Peyer's patch (tissue), 4 donors: ENCODE measurements at places on chromosomes 5 and 9. TPM values are rescaled to one million over a fixed set of nuclear protein-coding genes. Genes with fewer than 3 reads are reported as not detected.

The CTSV gene
- 1.9 TPM for total RNA-seq

The OBP2B gene
- total RNA-seq: not detected

The FAM78A gene
- 3.2 TPM for total RNA-seq

The CMYA5 gene
- 1.9 TPM for total RNA-seq

The PDZD2 gene
- 2.8 TPM for total RNA-seq

The RNF183 gene
- not detected for total RNA-seq

The RHOBTB3 gene
- total RNA-seq: 95.7 TPM

The ICE1 gene
- 21.8 TPM for total RNA-seq

GRCh38 chr5:27491047-27491446, 452.7 kb upstream of the CDH9 start:
- DNase-seq: no peak

GRCh38 chr5:154273028-154273617, 82.6 kb downstream of the GALNT10 start:
- DNase-seq: no peak

DNA sequence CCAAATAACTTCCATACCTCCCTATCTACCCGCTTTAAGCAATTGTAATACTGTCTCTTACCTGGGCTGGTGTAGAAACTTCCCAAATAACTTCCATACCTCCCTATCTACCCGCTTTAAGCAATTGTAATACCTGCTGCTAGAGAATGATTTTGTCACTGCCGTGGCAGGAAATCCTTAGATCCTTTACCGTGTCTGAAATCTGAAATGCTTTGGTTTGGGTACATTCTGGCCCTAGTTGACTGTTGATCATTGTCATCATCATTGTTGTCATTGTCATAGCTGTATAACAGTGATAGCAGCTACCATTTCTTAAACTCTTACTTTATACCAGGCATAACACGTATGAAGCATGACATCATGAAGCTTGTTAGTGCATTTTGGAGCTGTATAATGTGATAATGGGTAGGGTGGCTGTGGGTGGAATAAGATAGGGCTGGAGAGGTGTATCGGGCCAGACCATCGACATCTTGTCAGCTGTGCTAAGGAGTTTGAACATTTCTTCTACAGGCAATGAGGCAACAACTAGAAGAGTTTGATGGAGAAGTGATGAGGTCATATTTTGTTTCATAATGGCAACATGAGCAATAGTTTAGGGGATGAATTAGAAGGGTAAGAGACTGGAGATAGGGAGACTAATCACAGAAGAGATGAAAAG, 15.7 kb downstream of the PIP5K1B start:
- DNase-seq: no peak

DNA sequence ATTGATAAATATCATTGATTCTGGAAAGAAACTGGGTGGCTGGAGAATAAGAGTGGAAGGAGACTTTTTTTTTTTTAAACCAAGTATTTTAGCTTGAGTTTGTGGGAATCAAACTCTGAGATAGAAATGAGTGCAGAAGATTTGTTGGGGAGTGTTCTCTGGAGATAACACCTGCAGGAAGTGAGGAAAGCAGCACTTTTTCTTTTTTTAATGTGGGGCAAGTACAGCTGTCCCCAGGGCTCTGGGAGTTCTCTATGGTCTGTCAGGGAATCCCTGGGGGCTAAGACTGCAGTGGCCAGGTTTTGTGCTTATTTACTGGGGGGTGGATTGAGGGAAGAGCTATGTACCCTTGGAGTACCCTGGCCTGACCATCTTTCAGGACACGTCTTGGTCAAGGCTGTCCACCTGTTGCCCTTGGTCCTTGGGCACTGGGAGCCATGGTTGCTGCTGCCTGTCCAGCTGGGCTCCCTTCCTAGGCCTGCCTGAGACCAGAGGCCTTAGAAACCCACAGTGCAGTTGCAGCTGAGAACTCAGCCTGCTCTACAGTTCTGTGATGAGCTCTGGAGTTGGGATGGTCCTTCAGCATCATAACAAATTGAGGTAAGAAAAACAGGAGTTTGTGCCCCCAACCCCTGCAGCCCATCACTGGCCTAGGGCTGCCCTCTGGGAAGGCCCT, 85.8 kb downstream of the PHAX start:
- no peak for DNase-seq

DNA sequence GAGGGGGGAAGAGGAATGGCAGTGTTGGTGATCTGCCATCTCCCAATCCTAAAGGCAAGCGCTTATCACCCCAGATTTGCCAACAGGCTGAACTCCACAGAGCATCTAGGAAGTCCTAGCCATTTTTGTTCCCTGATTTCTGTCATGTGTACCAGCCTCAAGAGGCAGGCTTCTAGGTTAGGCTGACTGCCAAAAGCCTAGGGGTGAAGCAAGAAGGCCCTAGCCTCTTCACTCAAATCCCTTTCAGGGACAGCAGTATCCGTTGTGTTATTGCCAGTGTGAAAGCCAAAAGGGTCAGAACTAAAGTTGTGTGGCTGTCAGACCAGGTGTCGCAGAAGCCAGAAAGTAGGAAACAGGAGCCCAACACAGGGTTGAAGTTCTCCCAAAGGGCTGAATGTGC, 14.7 kb downstream of the IGIP start:
- DNase-seq: no peak

DNA sequence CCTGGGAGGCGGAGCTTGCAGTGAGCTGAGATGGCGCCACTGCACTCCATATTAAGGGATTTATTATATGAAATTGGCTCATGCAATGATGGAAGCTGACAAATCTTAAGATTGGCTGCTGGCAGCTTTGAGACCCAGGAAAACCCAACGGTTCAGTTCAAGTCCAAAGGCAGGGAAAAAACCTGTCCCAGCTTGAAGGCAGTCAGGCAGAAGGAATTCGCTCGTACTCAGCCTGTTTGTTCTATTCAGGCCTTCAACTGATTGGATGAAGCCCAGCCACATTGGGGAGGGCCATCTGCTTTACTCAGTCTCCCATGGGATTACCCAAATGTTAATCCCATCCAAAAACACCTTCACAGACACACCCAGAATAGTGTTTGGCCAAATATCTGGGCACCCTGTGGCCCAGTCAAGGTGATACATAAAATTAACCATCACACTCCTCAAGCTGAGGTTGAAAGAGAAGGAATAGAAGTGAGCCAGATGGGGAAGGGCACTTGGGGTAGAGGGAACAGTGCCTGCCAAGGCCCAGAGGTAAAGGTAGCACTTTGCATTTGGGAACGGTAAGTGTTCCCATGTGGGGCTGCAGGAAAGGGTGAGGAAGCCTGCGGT, 8.5 kb upstream of the ORM1 start:
- peak; percentile 9 for DNase-seq

DNA sequence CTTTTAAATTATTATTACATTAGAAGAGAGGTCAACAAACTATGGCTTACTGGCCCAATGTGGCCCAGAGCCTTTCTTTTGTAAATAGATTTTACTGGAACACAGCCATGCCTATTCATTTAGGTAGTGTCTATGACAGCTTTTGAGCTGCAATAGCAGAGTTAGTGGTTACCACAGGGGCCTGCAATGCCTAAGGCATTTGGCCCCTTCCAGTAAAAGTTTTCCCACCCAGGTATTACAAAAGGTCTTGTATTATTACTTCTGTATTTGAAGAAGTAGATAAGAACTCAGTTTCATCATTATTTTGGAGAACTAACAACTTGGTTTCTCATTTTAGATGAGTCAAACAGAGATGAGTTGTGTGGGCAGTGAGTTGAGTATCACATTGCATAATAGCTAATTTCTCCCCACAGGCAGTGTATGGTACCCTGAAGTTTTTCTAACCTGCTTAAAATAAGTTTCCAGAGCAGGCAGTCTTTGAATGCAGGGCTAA, 9.5 kb downstream of the MTRR start:
- no peak for DNase-seq

DNA sequence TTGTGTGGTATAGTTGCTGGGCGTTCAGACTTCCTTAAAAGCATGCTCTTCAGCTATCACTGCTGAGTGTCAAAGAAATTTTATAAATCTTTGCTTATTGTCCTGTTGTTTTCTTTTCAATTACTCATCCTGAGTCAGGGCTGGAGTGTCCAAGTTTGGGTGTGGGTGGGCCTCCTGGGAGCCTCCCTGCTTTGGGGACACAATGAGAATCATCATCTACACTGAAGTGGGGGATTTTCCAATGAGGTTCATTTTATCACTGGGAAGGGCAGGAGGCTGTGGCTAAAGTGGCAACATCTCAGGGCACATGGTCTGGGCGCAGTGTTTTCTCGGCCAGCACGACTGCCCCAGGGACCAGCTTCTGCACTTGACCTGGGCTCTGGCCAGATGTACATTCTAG, 19.5 kb downstream of the GFPT2 start:
- DNase-seq: no peak

DNA sequence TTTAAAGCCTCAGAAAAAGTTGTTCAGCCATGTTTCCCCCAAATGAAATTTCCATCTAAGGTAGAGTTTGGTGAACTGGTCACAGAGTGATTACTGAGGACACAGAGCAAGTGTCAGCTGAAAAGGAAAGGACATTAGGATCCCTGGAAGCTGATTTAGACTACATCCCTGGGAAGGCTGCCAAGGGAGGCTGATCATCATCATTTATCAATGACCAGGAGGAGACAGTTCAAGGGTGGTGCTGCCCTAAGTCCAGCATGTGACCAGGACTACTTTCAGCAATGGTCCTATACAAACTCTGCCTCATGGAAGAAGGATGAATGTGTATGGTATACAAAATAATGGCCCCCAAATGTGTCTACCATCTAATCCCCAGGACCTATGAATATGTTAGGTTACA, 120.6 kb downstream of the PIK3R1 start:
- DNase-seq: peak; percentile 79

GRCh38 chr9:108534741-108535140, 321.0 kb downstream of the ACTL7B start:
- no peak for DNase-seq

GRCh38 chr5:112919972-112920371, 2.1 kb downstream of the REEP5 start:
- DNase-seq: no peak

DNA sequence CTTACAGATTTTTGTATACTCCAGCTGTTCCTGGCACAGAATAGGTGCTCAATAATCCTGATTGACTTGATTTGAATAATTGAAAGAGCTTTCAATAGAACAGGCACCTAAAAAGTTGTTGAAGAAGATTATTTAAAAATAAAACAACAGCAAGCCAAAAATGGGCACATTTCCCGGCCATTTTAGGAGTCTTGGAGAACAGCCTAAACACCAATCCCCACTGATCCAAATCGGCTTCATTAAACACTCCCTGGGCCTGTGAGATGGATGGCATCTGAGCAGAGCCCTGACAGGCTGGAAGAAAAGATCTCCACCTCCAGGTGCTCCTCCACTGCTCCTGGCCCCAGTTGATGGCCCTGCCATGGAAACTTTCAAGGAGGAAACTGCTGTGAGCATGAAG, 213.3 kb downstream of the MAN2A1 start:
- DNase-seq: no peak

GRCh38 chr5:134545070-134545868, 19.8 kb downstream of the JADE2 start:
- no peak for DNase-seq

DNA sequence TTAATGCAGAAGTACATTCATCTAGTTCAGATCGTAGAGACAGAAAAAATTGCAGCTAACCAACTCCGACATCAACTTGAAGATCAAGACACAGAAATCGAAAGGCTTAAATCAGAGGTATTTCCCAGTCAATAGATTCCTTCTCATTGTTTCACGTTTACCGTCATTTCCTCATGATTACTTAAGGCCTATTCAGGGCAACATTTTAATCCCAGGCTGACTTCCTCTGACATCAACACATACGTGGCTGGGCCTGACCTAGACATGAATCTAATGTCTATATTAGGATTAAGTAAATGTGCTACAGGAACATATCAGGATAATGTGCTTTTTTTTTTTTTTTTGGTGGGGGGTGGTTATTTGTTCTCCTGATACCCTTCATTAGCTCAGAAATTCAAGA, 107.9 kb downstream of the RASGRF2 start:
- no peak for DNase-seq

GRCh38 chr5:38645508-38645907, 89.1 kb upstream of the LIFR start:
- DNase-seq: no peak

DNA sequence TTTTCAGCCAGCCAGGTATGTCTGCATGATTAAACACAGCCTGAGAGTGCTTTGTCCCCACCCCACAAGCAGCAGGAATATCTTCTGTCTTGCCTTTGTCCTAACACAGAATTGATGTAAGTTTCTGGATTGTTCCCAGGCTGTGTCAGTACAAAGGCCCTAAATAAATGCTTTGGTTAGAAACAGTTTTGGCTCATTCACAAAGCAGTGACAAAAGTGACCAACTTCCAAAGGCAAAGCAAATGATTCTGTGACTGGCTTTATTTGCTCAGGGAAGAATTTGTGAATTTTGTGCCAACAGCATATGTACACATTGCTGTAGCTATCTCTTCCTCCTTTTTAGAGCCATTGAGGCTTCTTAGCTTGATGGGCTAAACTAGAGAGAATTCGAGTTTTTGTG, 133.7 kb downstream of the PLPPR1 start:
- no peak for DNase-seq

DNA sequence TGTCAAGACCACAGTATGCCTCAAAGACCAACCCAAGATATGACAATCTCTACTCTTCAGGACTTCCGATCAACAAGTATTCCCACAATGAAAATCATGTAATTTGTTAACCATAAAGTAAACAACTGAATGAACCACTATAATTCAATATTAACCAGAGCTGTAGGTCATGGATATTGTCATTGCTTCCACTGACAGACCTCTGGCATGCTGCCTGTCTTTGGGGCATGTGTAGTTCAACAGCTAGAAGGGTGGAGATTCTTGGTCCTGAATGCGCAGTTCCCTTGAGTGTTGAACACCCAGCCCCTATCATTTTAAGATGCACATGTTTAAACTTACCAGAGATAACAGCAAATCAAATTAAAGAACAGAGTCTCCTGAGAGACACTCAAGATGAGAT, 283.0 kb downstream of the CEMIP2 start:
- no peak for DNase-seq

- no peak for DNase-seq
Observed at GRCh38 chr9:78295177-78295575, 1.7 kb upstream of the PSAT1 start.

DNA sequence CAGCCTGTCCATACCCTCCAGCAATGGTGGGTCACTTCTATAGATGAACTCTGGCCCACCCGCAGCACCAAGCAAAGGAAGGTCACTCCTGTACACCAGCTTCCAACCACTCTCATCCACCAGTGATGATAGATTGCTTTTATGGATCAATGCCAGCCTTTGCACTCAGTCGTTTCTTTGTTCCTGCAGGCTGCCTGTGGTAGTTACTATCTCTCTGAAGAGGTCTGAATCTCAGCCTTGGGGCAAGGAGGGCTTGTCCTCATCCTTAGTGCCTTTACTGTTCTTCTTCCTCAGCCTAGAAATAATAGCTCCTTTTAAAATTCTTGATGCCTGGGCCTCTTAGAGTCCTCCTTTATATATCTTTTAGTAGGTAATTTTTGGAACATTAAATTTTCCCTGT, 100.8 kb downstream of the TMC1 start:
- no peak for DNase-seq

- DNase-seq: no peak
Observed at GRCh38 chr5:164431634-164432304, 926.4 kb downstream of the MAT2B start.
